ENCODE measurements at places on chromosomes 7 and 10.

- H3K36me3 ChIP-seq = no peaks in the 10 kb centered on the region
- no peak overlapping the region for H3K27ac ChIP-seq
- peaks cover 10% of the 10 kb centered on the region for H3K27me3 ChIP-seq
- peak; percentile 30 for DNase-seq
Measured at GRCh38 chr7:461117-461452, 58.6 kb downstream of the PDGFA start.

GRCh38 chr7:66050337-66050957 lies 25.2 kb upstream of the ASL start:
- no peaks in the 10 kb centered on the region for H3K36me3 ChIP-seq
- DNase-seq = no peak
- peak overlapping the region; percentile 51 for H3K27ac ChIP-seq
- H3K4me3 ChIP-seq = no peak overlapping the region

DNA sequence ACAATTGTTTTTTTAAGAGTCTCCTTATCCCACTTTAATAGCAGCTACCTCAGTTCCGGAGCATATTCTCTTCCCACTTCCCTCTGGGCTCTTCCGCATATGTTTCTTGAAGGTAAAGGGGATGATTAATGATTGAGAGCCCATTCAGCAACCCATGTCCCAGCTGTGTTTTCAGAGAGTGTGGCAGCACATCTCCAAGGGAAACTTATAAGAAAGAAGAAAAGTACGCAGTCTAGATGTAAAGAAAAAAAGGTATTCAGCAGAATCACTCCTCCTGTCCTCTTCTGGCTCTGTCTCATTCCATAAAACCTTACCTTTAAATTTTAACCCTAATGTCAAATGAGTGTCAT lies 9.7 kb upstream of the ANKRD7 start:
- H3K27me3 ChIP-seq = peaks cover 39% of the 10 kb centered on the region
- H3K4me1 ChIP-seq = no peaks in the 10 kb centered on the region
- no peak overlapping the region for H3K27ac ChIP-seq
- DNase-seq = no peak
- H3K4me3 ChIP-seq = no peak overlapping the region

- H3K4me3 ChIP-seq = no peak overlapping the region
- H3K27ac ChIP-seq = no peak overlapping the region
- peaks cover 4% of the 10 kb centered on the region for H3K36me3 ChIP-seq
Measured at GRCh38 chr7:93941945-93942344, 20.4 kb downstream of the GNG11 start.

DNA sequence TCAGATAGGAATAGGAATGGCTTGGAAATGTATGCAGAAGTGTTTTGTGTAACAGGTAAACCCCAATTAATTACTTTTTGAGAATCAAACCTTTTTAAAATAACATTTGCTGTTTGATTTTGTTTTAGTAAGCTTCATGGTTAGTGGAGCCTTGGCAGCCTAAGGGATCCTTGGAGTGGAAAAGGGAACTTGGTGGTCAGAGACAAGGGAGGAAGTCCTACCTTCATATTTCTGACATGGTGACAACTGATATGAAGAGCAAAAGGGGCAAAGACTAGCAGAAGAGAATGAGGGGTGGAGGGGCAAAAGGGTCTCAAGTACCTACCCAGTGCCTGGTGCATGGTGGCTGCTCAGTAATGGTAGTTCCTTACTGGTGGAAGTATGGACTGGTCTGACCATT lies 32.3 kb downstream of the AHCYL2 start:
- no peak for DNase-seq
- H3K27me3 ChIP-seq = no peaks in the 10 kb centered on the region
- H3K27ac ChIP-seq = no peak overlapping the region
- no peak overlapping the region for H3K4me3 ChIP-seq

All from MCF 10A (cell line).